ENCODE measurements at places on chromosomes 6 and 20. TPM values are rescaled to one million over a fixed set of nuclear protein-coding genes. Genes with fewer than 3 reads are reported as not detected.

Gene MACROD2
- total RNA-seq: 1.7 TPM

Gene LGSN
- total RNA-seq: not detected

Gene FOXO3
- total RNA-seq: 45.5 TPM

Gene SLC17A1
- total RNA-seq: not detected

Gene VEGFA
- 209 TPM for total RNA-seq

Gene NOX3
- not detected for total RNA-seq

Gene GPX5
- not detected for total RNA-seq

Gene EDN1
- total RNA-seq: 45.5 TPM

Gene RBBP9
- total RNA-seq: 11.9 TPM

Gene ARG1
- not detected for total RNA-seq

Gene DUSP22
- 21.4 TPM for total RNA-seq

Gene CST7
- total RNA-seq: not detected

Gene MYT1
- total RNA-seq: not detected

Gene ACTL10
- 2.7 TPM for total RNA-seq

Gene RIN2
- total RNA-seq: 66.3 TPM

Gene TMEM74B
- total RNA-seq: 2.4 TPM

Gene EEF1A1
- 47,739 TPM for total RNA-seq

Gene NRSN1
- not detected for total RNA-seq

Gene FNDC11
- 3.1 TPM for total RNA-seq

Data from tracheal epithelial cell (primary cell).